ENCODE measurements at places on chromosomes 2 and 18.

DNA sequence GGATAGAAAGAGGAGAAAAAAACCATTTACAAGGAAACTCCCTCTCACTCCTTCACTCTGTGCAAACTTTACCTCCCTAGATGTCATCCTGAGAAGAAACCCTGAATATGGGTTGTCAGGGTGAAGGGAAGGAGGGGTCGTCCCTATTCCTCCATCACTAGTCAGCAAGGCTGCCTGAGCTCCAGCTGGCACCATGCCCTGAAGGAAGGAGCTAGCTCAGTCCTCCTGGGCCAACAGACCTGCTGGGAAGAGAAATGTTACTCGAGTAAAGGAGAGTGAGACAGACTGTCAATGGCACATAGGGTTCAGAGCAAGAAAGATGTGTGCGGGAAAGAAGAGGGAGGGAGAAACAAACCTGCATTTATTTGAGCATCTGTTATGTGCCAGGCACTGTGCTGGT is 18.3 kb upstream of the EPAS1 start:
- no peak for DNase-seq

- no peak for DNase-seq
Observed at GRCh38 chr18:43965691-43966090, 688.4 kb upstream of the SYT4 start.

DNA sequence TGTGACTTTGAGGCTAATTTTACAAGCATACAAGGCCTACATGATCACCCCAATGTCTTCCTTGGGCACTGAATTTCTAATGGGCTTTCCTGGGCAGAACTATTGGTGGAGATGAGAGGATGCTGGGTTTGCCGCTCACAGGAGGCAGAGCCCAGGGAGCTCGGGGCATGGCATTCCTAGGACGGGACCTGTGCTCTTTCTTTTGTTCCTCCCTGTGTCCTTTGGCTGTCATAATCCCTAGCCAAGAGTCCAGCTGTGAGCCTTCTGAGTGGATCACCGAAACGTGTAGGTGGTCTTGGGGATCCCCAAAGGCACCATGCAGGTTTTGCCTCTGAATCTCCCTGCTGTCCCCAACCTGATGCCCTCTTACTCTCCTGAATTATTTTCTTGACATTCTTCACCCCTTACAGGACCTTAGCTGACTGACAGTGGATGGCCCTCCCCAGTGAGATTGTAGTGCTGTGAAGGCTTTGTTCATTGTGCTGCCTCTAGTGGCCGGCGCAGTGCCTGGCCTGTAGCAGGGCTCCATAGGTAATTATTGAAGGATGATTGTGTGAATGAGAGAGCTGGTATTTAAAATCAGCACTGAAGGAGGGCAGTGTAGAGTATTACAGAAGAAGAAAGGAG is 221.9 kb downstream of the ZNF407 start:
- no peak for DNase-seq

GRCh38 chr2:195721042-195721441 is 64.0 kb downstream of the SLC39A10 start:
- no peak for DNase-seq

DNA sequence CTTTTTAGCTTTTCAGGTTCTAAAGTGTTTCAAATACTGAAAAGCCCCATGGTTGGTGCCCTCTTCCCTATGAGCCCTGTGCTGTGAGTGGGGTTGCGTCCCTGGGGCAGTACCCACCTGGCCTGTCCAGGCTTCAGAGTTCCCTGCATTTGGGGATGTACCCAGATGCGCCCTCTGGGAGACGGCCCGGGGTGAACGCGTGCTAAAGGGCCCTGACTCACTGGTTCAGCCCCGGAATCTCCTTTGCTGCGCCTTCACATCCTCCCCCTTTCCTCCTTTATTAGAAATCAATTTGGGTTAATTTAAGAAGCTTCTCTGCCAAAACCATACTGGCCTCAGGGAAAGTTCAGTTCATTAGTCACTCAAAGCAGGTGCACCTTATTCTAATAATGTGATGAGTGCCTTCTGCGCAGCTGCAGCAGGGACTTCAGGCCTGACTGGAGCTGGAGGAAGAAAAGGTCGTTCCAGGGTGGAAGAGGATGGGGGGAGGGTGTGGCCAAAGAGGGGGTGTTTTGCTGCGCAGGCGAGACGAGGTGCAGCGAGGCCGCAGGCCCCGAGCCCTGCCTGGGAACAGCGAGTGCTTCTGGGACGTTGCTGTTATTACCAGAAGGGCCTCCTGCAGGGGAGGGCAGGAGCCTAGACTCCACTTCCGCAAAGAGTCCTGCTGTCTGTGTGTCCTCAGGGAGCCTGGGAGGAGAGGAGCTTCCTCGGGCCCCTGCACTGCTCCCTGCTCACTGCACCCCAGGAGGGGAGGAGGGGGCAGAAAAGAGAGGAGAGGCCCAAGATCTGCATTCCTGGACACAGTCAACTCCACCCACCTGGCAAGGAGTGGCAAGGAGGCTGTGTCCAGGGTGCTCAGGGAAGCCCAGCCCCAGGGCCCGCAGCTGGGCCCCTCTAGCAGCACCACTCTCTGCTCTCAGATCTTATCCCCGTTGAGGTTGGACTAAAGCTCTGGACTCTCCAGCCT is 223.2 kb upstream of the PXDN start:
- no peak for DNase-seq

DNA sequence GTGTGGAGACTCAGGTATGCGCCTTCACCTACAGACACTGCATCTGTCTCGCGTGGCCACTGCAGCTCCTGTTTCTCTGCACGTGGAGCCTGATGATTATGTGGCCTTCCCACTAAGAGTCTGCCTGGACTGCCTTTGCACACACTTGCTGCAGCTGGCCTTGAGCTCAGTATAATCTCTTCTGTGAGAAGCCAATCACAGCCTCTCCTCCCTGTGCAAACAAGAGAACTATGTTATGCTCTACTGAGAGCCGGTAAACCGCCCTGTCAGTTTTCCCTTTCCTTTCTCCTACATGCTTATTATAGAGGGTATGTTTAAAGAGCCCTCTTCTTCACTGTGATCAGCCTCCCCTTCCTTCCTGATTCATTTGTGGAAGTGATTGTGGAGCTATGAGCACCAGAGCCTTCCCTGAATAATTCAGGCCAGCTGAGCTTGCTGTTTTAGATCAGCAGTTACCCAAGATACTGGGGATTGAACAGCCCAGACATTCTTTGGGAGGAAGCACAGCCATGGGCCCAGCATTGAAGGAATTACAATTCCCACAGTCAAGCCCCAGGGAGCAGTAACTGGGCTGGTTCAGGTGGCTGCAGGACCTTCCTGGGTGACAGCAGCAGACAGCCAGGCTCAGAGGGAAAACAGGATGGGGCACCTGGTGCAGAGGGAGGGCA is 3.7 kb upstream of the TGFA start:
- DNase-seq = no peak

DNA sequence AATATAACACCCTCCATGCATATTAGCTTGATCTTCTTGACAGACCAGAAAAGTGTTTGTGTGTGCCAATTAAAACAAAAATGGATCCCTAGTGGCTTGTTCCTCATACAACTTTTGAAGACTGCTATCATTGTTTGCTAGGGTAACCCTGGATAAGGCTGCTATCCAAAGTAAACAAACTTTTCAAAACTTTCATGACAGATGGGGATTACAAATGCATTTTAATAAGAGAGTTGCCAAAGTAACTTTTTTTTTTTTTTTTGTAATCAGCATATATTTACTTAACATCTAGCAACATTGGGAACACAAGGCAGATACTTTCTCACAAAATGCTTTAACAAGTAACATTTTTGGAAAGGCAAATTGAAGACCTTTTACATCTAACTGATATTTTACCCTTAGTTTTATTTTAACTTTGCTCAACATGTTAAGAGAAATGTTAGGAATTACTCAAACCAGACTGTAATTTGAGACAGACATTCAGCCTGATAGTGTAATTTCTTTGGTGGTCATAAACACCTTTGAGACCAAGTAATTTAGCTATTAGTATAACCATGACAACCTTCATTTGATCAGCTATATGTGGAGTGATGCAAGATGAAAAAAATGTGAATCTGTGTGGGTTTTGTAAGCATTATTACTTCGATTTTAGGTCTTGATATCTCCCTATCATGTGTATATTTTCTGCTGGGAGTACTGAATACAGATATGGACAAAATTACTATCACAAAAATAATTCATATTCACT is 300.9 kb downstream of the ARHGAP15 start:
- DNase-seq = no peak

DNA sequence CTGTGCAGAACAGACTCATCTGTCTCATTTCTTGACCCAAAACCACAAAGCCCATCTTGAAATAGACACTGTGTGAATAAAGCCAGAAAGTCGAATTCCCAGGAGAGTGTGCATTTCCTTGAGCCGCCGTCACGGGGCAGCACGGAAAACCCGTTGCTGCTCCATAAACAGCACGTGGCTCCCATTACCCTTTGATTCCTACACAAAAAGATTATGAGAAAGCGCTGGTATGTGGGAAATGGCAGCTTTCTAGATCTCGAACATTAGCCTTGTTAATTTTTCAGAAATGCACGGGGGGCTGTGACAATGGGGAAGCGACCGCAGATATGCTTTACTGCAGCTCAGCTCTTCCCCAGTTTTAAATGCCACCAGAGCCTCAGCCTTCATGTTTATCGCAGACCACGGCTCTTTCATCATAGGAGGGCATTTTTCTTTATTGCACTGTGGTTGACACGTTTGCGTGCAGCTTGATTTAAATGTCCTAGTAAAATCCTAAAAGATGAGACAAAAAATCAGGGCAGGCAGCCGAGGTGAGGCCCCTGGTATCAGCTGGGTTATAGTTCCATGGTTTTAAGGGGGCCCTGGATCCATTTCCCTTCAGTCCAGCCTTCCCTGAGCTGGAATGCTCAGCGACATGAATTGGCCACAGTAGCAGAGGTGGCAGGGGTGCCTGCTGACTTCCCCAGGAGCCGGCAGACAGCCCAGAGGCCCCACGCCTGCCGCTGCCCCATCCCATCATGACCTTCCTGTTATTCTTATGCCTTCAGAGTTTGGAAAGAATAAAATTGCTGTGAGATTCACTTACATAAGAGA is 249.3 kb downstream of the NDUFA10 start:
- peak; percentile 41 for DNase-seq

GRCh38 chr18:33022370-33022769 is 249.5 kb upstream of the KLHL14 start:
- no peak for DNase-seq

DNA sequence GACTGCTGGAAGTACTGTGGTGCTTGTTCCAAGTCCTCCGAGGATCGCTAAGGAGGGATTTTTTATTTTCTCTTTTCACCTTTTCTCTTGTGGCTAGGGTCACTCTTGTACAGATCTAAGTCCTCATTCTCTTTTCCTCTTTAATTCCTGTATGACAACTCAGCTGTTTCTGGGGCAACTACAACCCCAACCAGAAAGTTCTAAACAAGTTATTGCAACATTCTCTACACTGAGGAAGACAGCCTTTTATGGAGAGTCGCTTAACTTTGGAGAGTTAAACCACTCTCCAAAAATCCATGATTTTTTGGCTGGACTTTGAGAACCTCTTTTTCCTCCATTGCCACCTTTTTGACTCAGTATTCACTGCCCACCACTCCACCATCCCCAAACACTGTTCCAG is 74.0 kb upstream of the SESTD1 start:
- DNase-seq = no peak

- DNase-seq = no peak
Observed at GRCh38 chr18:28065793-28066186, 111.1 kb downstream of the CDH2 start.

DNA sequence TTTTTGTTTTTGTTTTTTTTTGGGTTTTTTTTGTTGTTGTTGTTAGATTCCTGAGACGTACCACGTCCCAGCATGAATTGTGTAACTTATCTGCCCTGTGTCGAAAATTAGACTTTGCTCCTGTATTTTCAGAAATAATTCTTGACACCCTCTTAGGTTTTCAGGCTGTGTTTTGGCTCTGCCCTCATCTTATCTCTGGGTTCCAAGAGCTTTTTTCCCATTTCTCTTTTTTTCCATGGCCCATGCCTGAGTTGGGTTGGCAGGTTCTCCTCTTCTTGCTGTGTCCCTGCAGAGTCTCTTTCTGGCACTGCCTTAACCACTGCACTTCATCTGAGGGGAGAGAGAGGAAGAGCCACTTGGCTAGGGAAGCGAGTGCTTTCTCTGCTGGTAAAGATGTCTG is 42.4 kb downstream of the CTIF start:
- no peak for DNase-seq

GRCh38 chr18:33957707-33958106 is 267.0 kb downstream of the NOL4 start:
- DNase-seq = no peak

- DNase-seq = peak; percentile 18
Observed at GRCh38 chr2:83368916-83369315, 1090.2 kb downstream of the SUCLG1 start.

- no peak for DNase-seq
Observed at GRCh38 chr18:68713131-68713530, 1.8 kb downstream of the TMX3 start.

DNA sequence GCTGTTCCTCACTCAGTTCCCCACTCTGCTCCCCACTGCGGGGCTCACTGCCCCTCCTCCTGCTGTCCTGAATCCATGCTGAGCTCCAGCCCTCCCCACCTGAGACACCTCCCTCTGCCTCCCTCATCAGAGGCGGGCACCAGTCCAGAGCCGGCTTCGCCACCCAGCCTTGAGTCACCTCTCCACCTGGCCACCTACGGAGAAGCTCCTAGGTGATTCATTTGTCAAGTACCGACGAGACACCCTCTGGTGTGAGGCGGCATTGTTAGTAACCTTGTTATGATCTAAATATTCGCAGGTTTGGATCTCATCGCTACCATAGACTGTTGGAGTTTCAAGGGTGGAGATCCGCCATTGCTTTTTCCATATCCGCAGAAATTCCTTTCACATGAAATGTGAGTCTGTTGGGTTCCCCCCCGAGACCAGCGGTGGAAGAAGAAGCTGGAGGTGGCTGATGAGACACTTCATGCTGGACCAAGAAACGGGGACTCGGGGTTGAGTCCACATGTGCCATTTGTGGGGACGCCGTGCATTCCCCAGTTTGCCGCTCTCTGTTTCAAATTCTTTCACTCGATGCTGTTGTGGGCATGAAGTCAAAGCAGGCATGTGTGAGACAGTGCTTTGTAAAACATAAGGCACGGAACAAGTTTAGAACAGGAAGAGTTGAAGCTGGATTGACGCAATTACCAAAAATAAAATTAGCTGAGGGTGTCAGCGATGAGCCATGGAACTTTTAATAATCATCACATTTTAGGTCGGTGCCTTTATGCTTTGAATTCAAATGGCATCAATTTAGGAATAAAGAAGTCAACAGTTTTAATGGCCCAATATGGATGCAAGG is 259.8 kb upstream of the HDAC4 start:
- no peak for DNase-seq

DNA sequence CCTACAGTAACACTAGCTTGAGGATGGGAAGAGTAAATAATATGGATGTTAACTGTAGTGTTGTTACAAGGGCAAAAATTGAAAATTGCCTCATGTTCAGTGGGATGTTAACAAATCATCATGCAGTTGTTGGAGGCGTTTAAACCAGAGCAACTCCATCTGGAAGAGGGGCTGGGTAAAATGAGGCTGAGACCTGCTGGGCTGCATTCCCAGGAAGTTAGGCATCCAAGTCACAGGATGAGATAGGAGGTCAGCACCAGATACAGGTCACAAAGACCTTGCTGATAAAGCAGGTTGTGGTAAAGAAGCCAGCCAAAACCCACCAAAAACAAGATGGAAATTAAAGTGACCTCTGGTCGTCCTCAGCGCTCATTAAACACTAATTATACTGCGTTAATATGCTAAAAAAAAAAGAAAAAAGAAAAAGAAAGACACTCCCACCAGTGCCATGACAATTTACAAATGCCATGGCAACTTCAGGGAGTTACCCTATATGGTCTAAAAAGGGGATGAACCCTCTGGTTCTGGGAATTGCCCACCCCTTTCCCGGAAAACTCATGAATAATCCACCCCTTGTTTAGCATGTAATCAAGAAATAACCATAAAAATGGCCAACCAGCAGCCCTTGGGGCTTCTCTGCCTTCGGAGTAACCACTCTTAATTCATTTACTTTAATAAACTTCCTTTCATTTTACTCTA is 101.4 kb downstream of the MYO5B start:
- DNase-seq = no peak
